HL-60 (cell line): ENCODE measurements at places on chromosomes 1 and 21.

GRCh38 chr21:35343046-35343819 is 294.1 kb upstream of the RUNX1 start:
- no peak for DNase-seq

DNA sequence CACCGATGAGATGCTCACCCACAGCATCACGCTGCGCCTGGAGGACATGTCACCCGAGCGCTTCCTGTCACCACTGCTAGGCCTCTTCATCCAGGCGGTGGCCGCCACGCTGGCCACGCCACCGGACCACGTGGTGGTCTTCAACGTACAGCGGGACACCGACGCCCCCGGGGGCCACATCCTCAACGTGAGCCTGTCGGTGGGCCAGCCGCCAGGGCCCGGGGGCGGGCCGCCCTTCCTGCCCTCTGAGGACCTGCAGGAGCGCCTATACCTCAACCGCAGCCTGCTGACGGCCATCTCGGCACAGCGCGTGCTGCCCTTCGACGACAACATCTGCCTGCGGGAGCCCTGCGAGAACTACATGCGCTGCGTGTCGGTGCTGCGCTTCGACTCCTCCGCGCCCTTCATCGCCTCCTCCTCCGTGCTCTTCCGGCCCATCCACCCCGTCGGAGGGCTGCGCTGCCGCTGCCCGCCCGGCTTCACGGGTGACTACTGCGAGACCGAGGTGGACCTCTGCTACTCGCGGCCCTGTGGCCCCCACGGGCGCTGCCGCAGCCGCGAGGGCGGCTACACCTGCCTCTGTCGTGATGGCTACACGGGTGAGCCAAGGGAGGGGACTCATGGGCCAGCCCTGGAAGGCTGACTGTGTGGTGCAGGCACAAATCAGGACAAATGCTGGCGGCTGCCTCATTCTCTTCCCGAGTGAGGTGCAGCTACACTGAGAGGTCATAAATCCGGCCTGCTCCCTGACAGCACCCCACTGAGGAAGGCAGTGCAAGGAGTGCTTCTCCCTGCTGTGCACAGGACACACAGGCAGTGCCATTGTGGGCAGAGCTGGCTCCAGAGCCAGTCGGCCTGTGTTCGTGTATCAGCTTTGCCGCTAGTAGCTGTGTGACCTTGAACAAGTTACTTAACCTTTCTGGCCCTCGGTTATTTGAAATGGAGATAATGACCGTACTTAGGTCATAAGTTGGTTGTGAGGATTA is 9.4 kb downstream of the CELSR2 start:
- DNase-seq = no peak

GRCh38 chr1:67339623-67340343 is 32.1 kb downstream of the IL12RB2 start:
- DNase-seq = no peak

- no peak for DNase-seq
Observed at GRCh38 chr1:96338622-96339021, 383.0 kb upstream of the PTBP2 start.

GRCh38 chr1:175637911-175638310 is 105.5 kb downstream of the TNR start:
- no peak for DNase-seq

DNA sequence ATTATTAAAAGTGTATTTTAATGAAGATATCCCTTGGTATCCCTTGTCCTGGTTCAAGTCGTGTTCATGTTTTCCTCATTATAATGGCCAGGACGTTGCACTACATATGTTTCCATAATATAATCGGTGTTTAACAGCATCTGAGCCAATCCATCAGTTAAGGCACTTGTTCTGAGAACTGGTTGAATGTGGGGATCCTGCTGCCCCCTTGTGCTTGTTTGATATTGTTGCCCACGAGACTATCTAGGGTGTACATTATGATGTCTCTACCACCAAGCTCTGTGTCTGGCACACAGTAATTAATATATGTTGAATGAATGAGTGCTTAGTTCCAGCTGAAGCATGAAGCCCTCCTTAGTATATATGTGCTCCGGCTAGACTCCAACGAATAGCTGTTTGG is 193.0 kb downstream of the CACNA1E start:
- DNase-seq = no peak

DNA sequence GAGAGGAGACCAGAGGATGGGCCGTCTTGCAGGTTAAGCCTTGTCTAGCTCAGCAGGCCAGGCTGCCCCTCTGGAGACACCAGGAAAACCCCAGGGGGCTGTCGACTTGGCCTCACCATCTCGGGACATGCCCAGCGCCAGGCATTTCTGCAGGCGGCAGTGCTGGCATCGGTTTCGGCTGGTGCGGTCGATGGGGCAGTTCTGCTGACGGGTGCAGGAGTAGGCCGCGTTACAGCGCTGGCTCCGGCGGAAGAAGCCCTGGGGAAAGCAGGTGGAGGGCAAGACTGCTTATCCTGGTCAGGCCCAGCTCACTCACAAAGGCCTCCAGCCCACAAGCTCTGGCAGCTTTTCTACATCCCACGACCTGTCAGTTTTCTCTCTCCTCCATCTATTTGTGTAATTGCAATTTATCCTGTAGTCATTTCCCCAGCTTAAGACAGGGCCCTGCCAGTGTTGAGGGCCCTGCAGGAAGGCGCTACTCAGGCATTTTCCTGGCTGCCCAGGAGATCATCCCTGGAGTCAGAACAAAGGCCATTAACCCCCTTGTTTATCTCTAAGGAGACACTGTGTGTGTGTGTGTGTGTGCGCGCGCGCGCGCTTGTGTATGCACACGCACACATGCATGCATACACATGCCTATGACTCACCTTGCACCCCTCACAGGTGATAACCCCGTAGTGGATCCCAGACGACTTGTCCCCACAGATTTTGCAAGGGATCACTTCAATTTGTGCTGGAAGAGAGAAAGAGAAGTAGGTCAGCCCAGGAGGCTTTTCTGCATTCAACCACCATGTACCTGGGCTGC is 11.5 kb upstream of the LINGO4 start:
- no peak for DNase-seq

- peak; percentile 6 for DNase-seq
Observed at GRCh38 chr1:55378582-55378981, 163.4 kb upstream of the USP24 start.

GRCh38 chr1:107251839-107252238 is 111.0 kb downstream of the NTNG1 start:
- DNase-seq = no peak

GRCh38 chr1:190436615-190437014 is 41.0 kb downstream of the BRINP3 start:
- no peak for DNase-seq

DNA sequence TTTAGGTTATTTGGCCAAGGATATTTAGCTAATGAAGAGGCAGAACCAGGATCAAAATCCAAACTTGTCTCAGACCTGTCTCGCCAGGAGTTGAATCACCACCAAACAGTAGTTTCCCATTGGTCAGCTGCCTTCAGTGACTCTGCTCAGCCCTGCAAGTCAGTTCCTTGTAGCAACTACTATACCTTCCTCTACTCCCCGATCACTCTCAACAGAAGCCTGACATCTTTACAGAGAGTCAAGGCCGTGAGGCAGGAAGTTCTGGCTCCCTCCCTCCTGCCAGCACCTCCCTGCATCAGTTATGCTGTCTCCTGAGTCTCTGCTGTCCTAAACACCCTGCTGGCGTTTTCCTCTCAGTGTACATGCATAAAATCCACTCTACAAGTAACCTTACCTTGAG is 13.2 kb downstream of the PSMD4 start:
- no peak for DNase-seq

- no peak for DNase-seq
Observed at GRCh38 chr21:45074818-45075595, 627 bp downstream of the ADARB1 start.

- no peak for DNase-seq
Observed at GRCh38 chr1:224435318-224435763, 744 bp upstream of the WDR26 start.

DNA sequence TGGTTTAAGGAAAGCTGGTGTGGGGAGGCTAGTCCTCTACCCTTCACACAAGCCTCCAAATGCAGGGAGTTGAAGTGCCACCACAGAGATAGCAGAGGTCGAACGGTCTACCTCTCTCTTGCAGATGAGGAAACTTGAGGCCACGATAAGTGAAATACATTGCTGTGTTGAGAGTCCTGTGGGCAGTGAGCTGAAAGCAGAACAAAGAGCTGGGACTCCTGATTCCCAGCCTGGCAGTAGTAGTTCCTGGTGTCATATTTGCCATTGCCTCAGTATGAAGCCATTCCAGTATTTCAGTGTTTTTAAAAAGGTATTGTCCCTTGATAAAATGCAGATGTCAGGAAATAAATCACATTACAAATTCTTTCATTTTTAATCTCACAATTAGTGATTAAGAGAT is 28.6 kb downstream of the AK4 start:
- DNase-seq = no peak

- DNase-seq = no peak
Observed at GRCh38 chr1:232589111-232589811, 40.7 kb downstream of the SIPA1L2 start.

DNA sequence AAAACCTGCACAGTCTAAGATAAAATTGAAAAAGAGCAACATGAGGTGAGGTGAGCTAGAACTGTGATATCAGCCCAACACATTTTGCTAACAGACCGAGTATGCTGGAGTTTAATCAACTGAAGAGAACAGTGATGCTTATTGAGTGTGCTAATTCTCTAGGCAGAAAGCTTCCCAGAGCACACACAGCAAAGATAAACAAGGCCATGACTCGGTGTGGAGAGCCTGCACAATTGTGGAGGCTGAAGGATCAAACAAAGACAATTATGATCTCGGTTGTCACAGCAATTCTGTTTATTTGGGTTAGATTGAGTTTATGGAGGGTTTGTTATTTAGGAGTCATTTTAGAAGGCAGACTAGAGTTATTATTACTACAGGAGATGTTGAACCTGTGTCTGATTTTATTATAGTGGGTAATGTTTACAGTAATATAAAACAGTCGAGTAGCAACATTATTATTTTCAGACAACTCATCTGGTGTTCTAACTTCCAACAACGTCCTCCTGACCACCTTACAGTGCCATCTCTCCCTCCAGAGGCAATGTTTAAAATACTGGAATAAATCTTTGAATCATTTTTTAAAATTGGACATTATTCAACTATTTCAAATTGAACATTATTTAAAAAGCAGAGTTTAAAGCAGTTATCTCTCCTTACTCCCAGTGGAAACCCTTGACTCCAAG is 40.2 kb downstream of the DPT start:
- no peak for DNase-seq

- DNase-seq = peak; percentile 70
Observed at GRCh38 chr1:62528015-62528414, 69.3 kb upstream of the ANGPTL3 start.

GRCh38 chr1:119893827-119894700 is 2.3 kb downstream of the ADAM30 start:
- DNase-seq = no peak

DNA sequence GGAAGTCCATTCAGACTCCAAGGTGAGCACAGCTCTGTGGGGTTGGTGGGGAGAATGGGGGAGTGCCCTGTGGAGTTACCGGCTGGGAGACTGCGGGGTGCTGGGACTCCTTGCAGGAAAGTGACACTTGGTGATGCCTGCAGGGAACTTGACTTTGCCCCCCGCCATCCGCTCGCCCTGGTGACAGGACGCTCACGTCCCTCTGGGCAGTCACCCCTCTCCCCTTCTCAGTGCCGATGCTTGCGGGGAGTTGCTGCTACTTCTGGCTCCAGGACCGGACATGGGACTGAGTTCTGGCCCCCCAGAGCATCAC is 209.5 kb upstream of the C1orf174 start:
- DNase-seq = no peak

DNA sequence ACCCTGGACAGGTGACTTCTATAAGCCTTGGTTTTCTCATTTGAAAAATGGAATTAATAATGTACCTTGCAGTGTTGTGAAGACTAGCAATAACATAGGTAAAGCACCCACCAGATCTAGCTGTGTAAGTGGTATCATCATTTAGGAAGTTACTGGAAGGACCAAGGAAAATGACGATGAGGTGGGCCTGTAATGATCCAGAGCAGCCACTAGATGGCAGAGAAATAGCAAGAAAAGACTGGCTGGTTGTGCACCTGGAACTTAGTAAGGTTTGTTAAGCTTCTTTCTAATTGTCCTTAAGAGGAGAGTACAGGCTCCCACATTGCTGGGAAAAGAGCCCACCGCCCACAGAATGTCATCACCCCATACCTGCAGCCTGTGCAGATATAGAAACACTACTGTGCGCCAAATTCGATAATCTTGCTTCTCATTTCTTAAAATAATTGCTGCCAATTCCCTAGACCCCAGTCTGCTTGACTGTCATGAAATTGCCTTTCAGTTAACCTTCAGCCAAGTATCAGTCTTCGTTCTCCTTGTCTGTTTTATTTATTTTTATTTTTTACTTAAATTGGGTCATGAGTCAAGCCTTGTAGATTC is 37.2 kb downstream of the WNT4 start:
- peak; percentile 26 for DNase-seq

GRCh38 chr1:159077120-159077961 is 775 bp upstream of the AIM2 start:
- peak; percentile 88 for DNase-seq

- DNase-seq = no peak
Observed at GRCh38 chr1:57475366-57475765, 51.5 kb upstream of the DAB1 start.

- no peak for DNase-seq
Observed at GRCh38 chr1:87077959-87078639, 163.7 kb downstream of the HS2ST1 start.

GRCh38 chr1:11929849-11930248 is 3.6 kb upstream of the KIAA2013 start:
- no peak for DNase-seq

DNA sequence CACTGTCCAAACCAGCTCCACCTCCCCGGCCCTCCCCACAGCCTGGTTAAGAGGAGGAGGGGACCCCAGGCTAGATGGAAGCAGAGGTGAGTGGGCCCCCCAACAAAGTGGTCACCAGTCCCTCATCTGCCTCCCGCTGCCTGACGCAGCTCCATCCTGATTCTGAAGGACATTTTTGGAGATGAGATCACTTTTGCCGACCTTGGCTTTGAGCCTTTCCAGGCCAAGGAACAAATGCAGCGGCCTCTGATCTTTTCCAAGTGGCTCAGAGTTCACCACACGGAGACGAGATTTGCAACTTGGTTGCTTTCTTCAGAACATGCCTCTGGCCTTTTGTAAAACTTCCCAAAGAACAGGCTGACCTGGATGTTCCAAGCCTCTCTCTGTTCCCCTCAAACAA is 223.1 kb downstream of the NPHP4 start:
- no peak for DNase-seq

GRCh38 chr1:151846686-151847237 is 6.8 kb downstream of the THEM5 start:
- no peak for DNase-seq

GRCh38 chr21:32867597-32867996 is 96.0 kb upstream of the PAXBP1 start:
- DNase-seq = no peak

DNA sequence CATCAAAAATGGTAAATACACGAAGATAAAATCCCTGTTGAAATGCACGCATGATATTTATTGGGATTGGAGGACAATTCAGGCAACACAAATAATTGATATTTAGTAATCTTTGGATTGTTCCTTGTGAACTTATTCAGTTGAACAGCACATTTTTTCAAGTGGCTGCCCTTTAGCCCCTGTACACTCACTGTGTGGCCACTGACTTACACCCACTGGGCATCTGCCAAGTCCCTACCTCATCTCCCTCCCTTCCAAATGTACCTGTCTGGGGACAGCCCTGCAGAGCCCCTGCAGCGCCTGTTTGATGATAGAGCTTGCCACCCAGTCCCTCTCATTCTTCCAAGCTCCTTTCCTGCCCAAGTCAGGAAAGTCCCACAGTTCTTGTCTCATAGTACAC is 154.3 kb downstream of the GLUL start:
- no peak for DNase-seq

- DNase-seq = no peak
Observed at GRCh38 chr1:65650682-65651081, 142.0 kb upstream of the PDE4B start.

GRCh38 chr1:56808410-56808809 is 10.8 kb downstream of the FYB2 start:
- DNase-seq = no peak
